ENCODE measurements at places on chromosomes 13 and 19.

- no peak for DNase-seq
Observed at GRCh38 chr13:109344552-109345157, 441.7 kb downstream of the IRS2 start.

- DNase-seq, result no peak
Observed at GRCh38 chr13:25725104-25725503, 326.7 kb downstream of the SHISA2 start.

- no peak for DNase-seq
Observed at GRCh38 chr13:50376895-50377575, 361.8 kb downstream of the KCNRG start.

DNA sequence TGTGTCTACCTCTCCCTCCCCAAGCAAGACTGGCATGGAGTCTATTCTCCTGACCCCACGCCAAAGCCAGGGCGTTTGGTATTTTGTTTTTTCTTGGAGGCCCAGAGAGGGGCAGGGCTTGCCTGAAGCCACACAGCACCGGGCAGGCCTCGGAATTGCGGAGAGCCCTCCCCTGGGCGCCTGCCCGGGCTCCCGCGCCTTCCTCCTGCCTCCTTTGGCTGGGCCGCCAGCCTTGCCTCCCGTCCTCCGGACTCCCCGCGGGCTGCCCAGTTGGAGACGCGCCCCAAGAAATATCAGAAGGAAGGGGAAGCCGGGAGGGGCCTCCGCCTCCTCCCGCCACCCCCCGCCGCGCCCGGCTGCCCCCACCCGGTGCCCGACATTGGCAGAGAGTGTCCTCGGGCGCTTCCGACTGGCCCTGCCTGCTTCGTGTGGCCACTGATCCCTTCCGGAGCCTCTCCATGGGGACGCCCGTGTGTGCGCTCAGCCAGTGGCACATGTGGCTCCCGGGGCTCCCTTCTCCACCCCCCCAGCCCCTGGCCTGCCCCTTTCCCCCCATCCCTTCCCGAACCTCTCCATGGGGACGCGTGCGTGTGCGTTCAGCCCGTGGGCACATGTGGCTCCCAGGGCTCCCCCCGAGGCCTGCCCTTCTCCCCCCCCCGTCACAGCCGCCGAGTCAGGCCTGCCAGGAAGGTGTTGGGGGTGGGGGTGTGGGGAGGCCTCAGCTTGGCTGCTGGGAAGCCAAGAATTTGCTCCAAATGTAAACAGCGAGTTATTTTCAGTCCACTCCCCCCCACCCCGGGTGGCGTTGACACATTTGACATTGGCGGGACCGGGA, 37.3 kb downstream of the NFIC start:
- no peak for DNase-seq

- no peak for DNase-seq
Observed at GRCh38 chr13:31096654-31097302, 64.9 kb downstream of the HSPH1 start.

GRCh38 chr13:98761986-98762616, 9.6 kb upstream of the SLC15A1 start:
- DNase-seq, result no peak

GRCh38 chr13:99339736-99340397, 32.7 kb upstream of the GPR183 start:
- DNase-seq, result no peak

GRCh38 chr13:32059511-32059984, 28.0 kb downstream of the FRY start:
- no peak for DNase-seq

DNA sequence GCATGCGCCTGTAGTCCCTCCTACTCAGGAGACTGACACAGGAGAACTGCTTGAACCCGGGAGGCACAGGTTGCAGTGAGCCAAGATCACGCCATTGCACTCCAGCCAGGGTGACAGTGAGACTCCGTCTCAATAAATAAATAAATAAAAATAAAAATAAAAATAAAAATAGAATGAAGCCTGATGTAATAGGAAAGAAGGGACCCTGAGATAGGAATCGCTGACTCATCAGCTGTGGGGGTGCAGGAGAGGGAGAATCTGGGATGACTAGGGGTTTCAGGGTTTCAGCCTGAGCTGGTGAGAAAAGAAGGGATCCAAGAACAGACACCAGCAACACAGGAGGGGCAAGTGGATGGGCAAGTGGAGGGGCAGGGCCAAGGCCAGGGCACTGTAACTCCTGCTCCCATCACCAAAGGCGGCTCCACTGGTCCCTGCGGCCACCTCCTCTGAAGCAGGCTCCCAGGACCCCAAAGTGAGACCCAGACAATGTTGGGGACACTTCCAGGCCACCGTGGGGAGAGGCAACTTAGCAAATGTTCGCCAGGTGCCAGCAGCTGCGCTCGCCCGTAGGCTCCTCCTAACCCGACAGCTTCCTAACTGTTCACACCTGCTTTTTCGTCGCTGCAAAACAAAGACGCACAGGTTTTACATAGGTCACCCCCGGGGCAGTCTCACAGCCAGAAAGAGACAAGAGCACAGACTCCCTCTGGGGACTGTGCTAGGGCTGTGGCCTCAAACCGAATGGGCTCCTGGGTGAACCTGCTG, 1.2 kb downstream of the HAUS8 start:
- no peak for DNase-seq

DNA sequence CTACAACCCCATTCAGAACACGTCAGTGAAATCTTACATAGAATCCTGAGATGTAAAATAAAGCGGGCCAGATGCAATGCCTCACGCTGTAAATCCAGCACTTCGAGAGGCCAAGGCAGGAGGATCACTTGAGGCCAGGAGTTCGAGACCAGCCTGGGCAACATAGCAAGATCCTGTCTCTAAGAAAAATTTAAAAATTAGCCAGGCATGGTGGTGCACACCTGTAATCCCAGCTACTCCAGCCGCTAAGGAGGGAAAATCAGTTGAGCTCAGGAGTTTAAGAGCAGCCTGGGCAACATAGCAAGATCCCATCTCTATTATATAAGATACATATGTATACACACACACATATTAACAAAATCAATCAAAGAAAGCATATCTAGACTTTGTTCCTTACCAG, 41.2 kb downstream of the PEX11G start:
- no peak for DNase-seq

GRCh38 chr19:40303765-40304164, 18.6 kb upstream of the AKT2 start:
- DNase-seq, result no peak

- no peak for DNase-seq
Observed at GRCh38 chr19:44912854-44913253, 1.6 kb upstream of the APOC1 start.

- DNase-seq, result no peak
Observed at GRCh38 chr19:1523412-1524286, at the start of gene PLK5. Gene PLK5 (plus strand): TSS chr19:1524077. CDS start chr19:1526997, 2,920 bp downstream.

- no peak for DNase-seq
Observed at GRCh38 chr19:31461814-31462539, 112.7 kb upstream of the TSHZ3 start.

DNA sequence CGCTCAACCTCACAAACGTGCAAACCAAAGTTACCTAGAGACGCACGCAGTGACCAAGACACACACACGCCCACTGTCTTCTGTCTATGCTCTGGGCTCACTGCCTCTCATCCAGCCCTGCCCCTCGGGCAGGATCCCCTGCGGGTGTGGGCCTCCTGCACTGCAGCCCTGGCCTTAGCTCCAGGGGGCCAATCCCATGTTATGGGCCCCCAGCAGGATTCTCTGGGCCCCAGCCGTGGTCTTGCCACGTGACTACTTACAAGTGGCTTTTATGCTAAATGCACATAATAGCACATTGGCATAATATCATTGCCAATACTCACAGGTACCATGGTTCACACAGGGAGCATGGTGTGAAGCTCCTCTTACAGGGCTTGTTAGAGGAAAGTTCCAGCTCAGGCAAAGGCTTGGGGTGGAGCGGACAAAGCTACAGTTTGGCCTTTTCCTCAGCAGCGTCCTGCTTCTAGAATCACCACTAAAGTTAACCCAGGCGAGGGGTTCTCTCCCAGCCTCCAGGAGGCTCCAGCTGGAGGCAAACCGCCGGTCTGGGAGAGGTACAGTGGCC, 37.4 kb downstream of the CEBPA start:
- DNase-seq, result no peak

GRCh38 chr13:105825071-105825470, 710.4 kb downstream of the EFNB2 start:
- DNase-seq, result no peak

GRCh38 chr13:44605721-44606120, 29.6 kb upstream of the TSC22D1 start:
- DNase-seq, result no peak

- no peak for DNase-seq
Observed at GRCh38 chr13:54241719-54242118, 1213.1 kb downstream of the OLFM4 start.

Measured in stimulated activated CD4-positive, alpha-beta T cell treated with anti-CD3 and anti-CD28 coated beads, TNF-alpha, amount 100 ng/mL, for 48 hours (primary cell).